ENCODE measurements at places on chromosomes 7 and 10.

DNA sequence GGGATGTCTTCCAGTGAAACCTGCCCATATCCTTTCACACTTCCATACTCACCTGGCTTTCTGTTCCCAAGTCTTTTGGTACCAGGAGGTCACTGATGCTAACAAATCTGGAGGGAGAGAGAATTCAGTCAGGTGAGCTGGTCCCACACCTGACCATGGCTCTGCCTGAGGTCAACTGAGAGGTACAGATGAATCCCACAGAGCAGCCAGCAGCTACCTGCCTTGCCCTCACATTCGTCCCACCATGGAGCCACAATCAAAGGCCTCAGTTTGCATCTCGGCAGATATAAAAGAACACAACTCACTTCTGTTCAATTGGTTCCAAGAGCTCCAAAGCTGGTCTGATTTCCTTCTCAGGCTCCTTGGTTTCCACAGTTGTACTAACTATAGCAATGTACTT, 47.0 kb downstream of the GDI2 start:
- no peak overlapping the region for H3K27ac ChIP-seq
- peaks cover 9% of the 10 kb centered on the region for H3K4me1 ChIP-seq
- H3K4me3 ChIP-seq, result no peak overlapping the region
- no peak for DNase-seq

GRCh38 chr10:127303746-127304145, 107.4 kb upstream of the INSYN2A start:
- H3K27ac ChIP-seq, result no peak overlapping the region
- H3K27me3 ChIP-seq, result peaks cover 4% of the 10 kb centered on the region
- no peak overlapping the region for H3K4me3 ChIP-seq
- H3K4me1 ChIP-seq, result no peaks in the 10 kb centered on the region

GRCh38 chr7:90516257-90516656, 46.8 kb downstream of the PTTG1IP2 start:
- no peak overlapping the region for H3K27ac ChIP-seq
- H3K4me1 ChIP-seq, result no peaks in the 10 kb centered on the region
- peaks cover 8% of the 10 kb centered on the region for H3K27me3 ChIP-seq
- no peak for DNase-seq

DNA sequence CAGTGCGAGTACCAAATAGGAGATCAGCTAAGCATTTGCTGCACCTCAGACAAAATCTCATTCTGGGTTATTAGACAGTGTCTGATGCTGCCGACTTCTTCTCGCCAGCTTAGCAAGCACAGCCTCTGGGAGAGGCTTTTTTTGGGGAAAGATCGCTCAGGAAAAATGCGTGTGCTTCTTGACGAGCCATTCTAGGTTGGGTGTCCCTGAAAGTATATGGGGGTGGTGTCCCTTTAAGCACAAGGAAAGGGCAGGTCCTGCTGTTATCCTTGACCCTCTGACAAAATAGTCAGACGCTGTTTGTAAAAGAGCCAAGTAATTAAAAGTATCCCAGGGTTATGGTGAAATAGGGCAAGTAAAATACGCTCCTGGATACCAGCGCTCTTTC, 540.1 kb upstream of the FZD8 start:
- no peak for DNase-seq
- no peaks in the 10 kb centered on the region for H3K36me3 ChIP-seq
- H3K27me3 ChIP-seq, result no peaks in the 10 kb centered on the region
- H3K4me1 ChIP-seq, result no peaks in the 10 kb centered on the region
- H3K27ac ChIP-seq, result no peak overlapping the region
- no peak overlapping the region for H3K4me3 ChIP-seq

Data from activated naive CD8-positive, alpha-beta T cell treated with anti-CD3 and anti-CD28 coated beads, Interleukin-2, amount 10 ng/mL, durations not matched to agents 7 days and 5 days (primary cell).